HuH-7 (cell line): ENCODE measurements at places on chromosomes 3 and 15.

- no peak for DNase-seq
Observed at GRCh38 chr3:60325610-60326170, 925.6 kb downstream of the FHIT start.

DNA sequence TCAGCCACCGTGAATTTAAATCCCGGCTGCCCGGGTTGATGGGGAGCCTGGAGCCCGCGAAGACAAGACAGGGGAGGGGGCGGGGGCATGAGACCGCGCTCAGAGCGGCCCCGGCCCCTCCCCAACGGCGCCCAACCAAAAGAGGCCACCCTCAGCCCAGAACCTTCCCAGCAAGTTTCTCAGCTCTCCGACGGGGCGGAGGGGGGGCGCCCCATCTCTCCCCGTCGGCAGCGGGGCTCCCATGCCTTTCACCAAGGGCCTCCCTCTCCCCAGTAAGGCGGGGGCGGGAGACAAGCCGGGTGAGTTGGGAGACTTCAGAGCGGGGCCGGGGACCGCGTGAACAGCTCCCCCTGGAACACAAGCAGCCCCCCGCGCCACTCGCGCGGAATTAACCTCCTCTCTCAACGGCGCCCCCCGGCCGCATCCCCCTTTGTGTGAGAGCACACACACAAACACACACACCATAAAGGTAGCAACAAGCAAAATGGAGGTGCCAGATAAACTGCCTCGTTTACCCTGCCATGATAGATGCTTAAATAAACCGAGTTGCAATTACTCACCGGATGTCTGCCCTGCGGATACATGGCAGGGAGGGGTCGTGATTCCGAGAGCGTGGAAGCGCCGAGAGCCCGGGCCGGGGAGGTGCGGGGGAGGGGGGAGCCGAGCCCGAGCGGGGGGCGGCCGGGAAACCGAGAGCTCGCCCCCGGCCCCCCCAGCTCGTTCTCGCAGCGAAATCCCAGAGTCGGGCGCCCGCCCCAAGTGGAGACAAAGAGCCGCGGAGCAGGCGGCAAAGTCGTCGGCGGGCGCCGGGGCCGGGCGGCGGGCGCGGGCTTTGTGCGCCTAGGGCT is 1.3 kb downstream of the TLE3 start:
- no peak for DNase-seq

- no peak for DNase-seq
Observed at GRCh38 chr3:13546667-13547171, 2.2 kb upstream of the FBLN2 start.

GRCh38 chr3:117837391-117837790 is 1127.8 kb downstream of the TUSC7 start:
- DNase-seq: no peak

DNA sequence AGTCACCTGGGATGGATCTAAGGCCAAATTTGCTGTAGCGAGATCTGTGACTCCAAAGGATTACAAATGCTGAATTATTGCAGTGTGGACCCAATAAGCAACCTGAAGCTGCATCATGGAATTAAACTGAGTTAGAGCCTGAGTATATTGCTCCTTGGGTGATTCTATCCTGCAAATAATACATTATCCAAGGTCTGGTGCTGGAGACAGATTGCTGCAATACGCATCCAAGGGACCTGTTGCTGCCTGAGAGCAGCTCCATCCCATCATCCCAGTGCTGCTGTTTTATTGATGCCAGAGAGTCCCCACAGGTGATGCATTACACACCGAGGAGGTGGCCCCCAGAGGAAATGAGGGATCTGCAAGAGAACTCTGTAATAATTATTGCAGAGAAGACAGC is 31.6 kb upstream of the PCSK6 start:
- no peak for DNase-seq

- DNase-seq: no peak
Observed at GRCh38 chr3:154795582-154795981, 284.5 kb upstream of the MME start.
